ENCODE measurements at places on chromosomes 6 and 20. TPM values are rescaled to one million over a fixed set of nuclear protein-coding genes. Genes with fewer than 3 reads are reported as not detected.

Gene TREM1
- 6.2 TPM for total RNA-seq

Gene PRRT1
- not detected for total RNA-seq

Gene SLC2A10
- total RNA-seq: 11.5 TPM

Gene UNC5CL
- 0.28 TPM for total RNA-seq

Gene GLP1R
- total RNA-seq: not detected

Gene BPIFA1
- 0.42 TPM for total RNA-seq

Gene DNAJC5
- 72.2 TPM for total RNA-seq

Gene RAET1L
- total RNA-seq: 27.2 TPM

Gene MAS1
- total RNA-seq: not detected

Gene STMN3
- 5.6 TPM for total RNA-seq

Gene DEFB132
- total RNA-seq: not detected

Gene HSPA12B
- total RNA-seq: 0.14 TPM

Gene OPN5
- total RNA-seq: not detected

Gene ECT2L
- total RNA-seq: not detected

Gene ANKRD6
- 6.9 TPM for total RNA-seq

Gene TMEM14B
- 69.0 TPM for total RNA-seq

Gene MMS22L
- 8.3 TPM for total RNA-seq

Gene LAMA5
- total RNA-seq: 243 TPM

Gene OOEP
- total RNA-seq: not detected

Gene CEP85L
- total RNA-seq: 3.5 TPM

Gene PDE7B
- total RNA-seq: 0.21 TPM

Gene HLA-DPA1
- total RNA-seq: not detected

Gene SLX4IP
- total RNA-seq: 3.5 TPM

Gene RPS6KA2
- 21.2 TPM for total RNA-seq

Gene ABCC10
- 17.0 TPM for total RNA-seq

Gene PERP
- 1,006 TPM for total RNA-seq

Gene GTSF1L
- not detected for total RNA-seq

Gene ZBTB46
- total RNA-seq: 0.93 TPM

Gene GRM4
- total RNA-seq: 0.07 TPM

Gene ELOVL4
- 8.8 TPM for total RNA-seq

Gene PGC
- total RNA-seq: not detected

Data from airway epithelial cell (primary cell).